ENCODE measurements at places on chromosomes 13 and 19.

GRCh38 chr19:40466985-40467734 lies at the start of gene SPTBN4:
TSS of gene SPTBN4 (plus strand) at chr19:40467001. CDS start at chr19:40472622, 5,621 bp downstream.
- DNase-seq, result peak; percentile 9

DNA sequence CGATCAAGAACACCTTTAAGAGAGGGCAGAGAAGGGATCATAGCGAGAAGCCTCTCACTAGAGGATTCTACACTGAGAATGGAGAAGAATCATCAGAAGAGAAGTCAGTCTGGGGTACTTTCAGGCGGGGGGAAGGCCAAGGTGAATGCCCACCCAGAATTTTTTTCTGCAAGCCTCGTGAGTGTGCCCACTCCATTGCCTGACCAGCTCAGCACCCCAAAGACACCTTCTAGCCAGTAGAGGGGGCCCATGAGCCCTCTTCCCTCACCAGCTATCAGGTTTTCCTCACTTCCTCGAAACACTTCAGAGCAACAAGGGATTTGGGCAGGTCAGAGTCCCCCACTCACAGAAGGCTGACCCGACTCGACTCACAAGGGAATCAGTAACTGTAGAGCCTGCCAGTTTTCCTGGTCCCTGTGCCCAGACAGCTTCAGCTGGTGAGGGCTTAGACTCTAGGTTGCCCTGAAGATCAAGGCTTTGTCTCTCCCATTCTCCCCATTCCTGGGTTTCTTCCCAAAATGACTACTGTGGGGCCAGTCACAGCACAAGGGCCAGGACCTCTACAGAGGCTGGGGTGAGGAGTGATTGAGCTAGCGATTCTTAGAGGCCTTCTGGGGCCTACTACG lies 18.4 kb downstream of the NLRP13 start:
- no peak for DNase-seq

- no peak for DNase-seq
These were observed 112.9 kb downstream of the LRCH1 start for GRCh38 chr13:46665633-46666482.

- DNase-seq, result no peak
These were observed 15.2 kb downstream of the SIGLEC7 start for GRCh38 chr19:51157265-51157664.

- DNase-seq, result no peak
These were observed 1.1 kb downstream of the CAPS start for GRCh38 chr19:5914946-5915781.

- no peak for DNase-seq
These were observed 32.2 kb upstream of the SLC15A1 start for GRCh38 chr13:98784666-98785065.

DNA sequence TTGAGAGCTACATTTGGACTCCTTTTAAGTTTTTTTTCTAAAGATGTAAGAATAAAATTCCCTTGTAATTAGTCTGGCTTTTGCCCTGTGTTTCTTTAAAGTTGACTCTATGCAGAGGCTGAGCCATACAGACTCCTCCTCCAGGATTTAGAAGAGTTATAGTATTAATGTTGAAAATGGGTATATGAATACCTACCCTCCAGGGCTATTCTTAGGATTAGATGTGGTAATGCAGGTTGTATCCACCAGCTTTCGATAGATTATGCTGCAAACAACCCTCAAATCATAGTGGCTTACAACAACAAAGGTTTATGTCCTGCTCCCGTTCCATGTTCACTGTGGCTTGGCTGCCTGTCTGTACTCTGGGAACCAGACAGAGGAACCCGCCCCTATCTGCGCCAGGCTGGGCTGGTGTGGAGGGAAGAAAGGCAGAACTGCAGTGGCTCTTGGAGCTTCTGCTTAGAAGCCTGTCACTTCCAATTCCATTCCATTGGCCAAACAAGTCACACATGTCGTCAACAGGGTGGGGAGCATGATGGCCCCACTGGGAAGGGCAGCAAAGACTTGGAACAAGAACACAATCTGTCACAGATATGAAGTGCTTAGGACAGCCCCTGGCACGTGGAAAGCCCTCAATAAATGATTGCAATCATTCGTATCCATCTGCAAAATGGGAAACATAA lies 290.8 kb downstream of the FOXO1 start:
- no peak for DNase-seq

- DNase-seq, result no peak
These were observed 141.9 kb downstream of the SLC7A1 start for GRCh38 chr13:29453617-29454011.

- peak; percentile 96 for DNase-seq
These were observed at the start of gene ZSWIM4 for GRCh38 chr19:13794757-13795589. TSS of gene ZSWIM4 (plus strand) at chr19:13795443. CDS start at chr19:13795649, 206 bp downstream.

DNA sequence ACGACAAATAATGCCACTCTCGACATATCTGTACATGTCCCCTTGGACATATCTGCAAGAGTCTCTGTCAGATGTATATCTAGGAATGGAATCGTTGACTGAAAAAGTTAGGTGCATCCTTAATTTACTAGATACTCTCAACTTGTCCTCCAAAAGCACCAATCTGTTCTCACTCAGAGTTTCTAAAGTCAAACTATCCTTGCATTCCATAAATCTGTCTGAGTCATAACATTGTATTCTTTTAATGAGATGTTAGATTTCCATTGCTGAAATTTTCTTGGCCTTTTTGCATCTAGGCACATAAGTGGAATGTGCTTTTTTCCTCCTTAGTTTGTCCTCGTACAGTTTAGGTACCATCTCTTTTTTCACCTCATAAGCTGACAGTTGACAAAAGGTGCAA lies 139.8 kb downstream of the PTPRS start:
- no peak for DNase-seq

DNA sequence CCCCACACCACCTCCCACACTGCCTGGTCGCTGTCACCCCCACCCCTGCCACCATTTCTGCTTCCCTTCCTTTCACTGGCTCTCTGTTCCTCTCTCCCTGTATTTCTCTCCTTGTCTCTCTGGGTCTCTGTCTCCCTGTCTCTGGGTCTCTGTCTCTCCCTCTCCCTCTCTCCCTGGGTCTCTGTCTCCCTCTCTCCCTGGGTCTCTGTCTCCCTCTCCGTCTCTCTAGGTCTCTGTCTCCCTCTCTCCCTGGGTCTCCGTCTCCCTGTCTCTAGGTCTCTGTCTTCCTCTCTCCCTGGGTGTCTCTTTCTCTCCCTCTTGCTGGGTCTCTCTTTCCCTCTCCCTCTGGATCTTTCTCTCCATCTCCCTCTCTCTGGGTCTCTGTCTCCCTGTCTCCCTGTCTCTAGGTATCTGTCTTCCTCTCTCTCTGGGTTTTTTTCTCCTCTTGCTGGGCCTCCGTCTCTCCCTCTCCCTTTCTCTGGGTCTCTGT lies 21.6 kb downstream of the KLHL26 start:
- no peak for DNase-seq

- no peak for DNase-seq
These were observed 34.5 kb downstream of the C13orf46 start for GRCh38 chr13:113939129-113939943.

GRCh38 chr19:34269968-34270621 lies 15.7 kb downstream of the GARRE1 start:
- peak; percentile 60 for DNase-seq

GRCh38 chr13:49810567-49811526 lies 18.4 kb upstream of the KPNA3 start:
- DNase-seq, result no peak

DNA sequence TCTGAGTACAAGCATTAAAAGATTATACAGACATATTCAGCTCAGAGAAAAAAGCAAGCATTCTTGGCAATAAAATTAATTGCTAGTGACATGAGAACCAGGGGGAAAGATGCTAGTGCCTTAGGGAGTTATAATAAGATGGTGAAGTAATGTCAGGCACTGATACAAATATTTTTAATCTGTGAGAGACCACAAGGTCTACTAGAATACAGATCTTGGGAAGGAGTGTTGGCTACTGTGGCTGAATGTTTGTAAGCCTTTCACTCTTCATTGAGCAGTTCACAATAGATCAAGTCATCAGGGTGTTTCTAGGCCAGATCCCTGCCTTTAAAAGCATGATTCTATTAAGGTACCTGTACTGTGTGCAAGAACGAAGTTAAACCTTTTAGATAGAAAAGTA lies 16.4 kb downstream of the FREM2 start:
- no peak for DNase-seq

DNA sequence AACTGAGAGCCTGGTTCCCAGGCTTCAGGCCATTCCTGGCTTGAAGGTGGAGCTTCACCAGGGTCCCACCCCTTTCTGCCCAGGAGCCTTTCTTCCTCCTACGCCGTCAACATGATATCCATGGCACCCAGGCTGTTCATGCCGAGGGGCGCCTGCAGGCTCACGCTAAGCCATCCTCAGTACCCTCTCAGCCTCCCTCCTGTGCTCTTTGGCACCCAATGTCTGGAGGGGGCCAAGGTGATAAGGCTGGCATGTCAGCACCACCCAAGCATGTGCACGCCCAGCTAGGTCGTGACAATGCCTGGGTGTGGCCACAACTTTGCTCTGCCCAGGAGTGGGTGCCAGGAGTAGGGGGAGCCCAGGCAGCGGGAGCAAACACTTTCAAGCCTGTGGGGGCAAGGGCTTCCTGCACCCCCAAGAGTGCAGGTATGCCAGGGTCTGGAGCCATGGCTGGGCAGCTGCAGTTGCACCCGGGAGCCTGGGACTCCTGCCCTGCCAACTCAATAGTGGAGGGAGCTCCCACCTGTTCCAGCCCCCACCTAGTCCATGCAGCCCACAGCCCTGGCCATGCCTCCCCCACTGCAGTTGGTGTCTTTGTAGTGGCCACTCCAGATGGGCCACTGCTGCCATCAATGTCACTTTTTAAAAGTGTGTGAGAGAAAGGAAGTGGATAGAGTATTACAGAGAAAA lies 219.9 kb downstream of the MAB21L1 start:
- no peak for DNase-seq

DNA sequence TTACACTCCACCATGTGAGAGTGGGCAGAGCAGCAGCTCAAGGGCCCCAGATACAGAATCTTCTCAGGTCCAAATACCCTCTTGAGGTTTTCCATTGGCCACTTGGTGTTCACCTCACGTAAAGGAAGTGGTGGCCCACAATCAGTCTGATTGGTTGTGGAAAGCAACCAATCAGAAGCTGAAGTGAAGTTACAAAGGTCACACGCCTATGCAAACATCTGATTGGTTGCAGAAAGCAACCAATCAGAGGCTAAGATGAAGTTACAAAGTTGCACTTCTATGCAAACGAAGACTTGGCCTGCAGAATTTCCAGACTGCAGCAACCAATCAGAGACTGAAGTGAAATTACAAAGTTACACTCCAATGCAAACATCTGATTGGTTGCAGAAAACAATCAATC lies 14.3 kb upstream of the TM9SF2 start:
- no peak for DNase-seq

GRCh38 chr19:1828279-1829238 lies 16.5 kb upstream of the ATP8B3 start:
- DNase-seq, result no peak

DNA sequence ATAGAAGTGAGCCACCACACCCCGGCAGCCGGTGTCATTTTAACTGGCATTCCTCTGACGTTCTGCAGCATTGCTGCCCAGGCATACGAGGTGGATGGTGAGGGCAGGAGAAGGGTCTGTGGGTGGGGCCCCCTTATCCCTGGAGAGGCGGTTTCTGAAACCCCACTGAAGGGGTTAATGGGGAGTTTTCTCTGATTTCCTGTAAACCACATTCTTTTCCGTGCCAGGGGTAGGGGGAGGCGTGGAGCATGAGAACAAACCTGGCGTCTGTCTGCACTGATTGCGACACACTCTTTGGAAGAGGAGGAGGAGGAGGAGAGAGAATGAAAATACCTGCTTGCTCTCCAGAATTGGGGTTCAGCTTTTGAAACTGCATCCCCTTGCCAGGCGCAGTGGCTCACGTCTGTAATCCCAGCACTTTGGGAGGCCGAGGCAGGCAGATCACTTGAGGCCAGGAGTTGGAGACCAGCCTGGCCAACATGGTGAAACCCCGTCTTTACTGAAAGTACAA lies 2.7 kb upstream of the C3 start:
- no peak for DNase-seq

DNA sequence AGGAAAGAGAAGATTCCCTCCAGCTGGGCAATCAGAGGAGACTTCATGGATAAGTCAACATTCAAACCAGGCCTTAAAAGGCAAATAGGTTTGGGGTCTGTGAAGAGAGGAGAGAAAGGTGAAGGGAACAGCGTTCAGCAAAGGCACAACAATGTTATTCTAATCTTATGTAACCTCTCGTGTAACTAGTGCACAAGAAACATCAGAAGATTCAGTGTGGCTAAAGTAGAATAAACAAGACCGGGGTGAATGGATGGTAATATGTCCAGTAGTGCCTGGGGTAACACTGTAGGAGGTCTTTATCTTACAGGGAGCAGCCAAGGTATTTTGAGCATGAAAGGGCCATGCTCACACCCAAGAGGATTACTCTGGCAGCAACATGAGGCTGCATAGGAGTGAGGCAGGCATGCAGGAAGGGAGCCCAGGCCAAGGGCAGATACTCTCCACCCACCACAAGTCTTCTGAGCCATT lies 24.1 kb downstream of the LHFPL6 start:
- no peak for DNase-seq

- DNase-seq, result no peak
These were observed 8.9 kb downstream of the KASH5 start for GRCh38 chr19:49396738-49397505.

- no peak for DNase-seq
These were observed 546.7 kb downstream of the RFC3 start for GRCh38 chr13:34364633-34365032.

GRCh38 chr19:57978586-57979289 lies 4.4 kb upstream of the C19orf18 start:
- DNase-seq, result no peak

GRCh38 chr19:3547301-3547731 lies 8.3 kb downstream of the TEKTIP1 start:
- DNase-seq, result peak; percentile 49

DNA sequence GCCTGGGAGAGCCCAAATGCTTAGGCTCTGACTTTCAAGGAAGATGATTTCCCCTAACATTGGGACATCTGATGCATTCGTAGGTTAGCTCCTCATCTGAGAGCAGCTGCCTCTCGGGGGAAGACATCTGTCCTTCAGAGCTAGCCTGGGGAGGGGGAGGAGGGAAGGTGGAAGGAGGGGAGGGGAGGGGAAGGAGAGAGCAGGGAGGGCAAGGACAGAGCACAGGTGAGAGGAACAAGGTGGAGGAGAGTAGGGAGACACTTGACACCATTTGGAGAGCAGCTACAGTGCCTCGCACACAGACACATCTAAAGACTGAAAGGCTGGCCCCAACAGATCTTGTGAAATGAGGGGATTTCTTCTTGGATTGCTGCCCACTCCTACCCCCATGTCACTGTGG lies 103.8 kb downstream of the ZDHHC20 start:
- DNase-seq, result no peak

GRCh38 chr19:41225238-41226052 lies 6.4 kb downstream of the AXL start:
- peak; percentile 39 for DNase-seq

DNA sequence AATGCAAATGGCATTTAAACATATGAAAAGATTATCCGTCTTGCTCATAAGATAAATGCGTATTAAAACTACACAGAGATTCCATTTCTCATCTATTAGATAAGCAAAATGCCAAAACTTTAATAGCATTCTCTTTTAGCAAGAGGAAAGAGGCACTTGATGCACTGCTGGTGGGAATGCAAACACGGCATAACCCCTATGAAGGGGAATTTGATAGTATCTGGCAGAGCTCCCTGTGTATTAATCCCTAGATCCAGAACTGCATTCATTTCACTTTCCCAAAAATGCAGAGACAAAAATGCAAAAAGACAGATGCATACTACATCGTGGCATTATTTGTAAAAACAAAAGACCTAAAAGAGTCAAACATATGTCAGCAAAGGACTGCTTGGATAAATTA lies 193.6 kb upstream of the STARD13 start:
- no peak for DNase-seq

GRCh38 chr13:54975676-54976075 lies 1947.1 kb downstream of the OLFM4 start:
- no peak for DNase-seq

Data from stimulated activated CD4-positive, alpha-beta T cell treated with anti-CD3 and anti-CD28 coated beads, Interleukin-2, amount 100 ng/mL, for 24 hours (primary cell).